Suppressor macrophage treated with lipopolysaccharide for 1 hour (primary cell): ENCODE measurements at places on chromosomes 7 and 10.

DNA sequence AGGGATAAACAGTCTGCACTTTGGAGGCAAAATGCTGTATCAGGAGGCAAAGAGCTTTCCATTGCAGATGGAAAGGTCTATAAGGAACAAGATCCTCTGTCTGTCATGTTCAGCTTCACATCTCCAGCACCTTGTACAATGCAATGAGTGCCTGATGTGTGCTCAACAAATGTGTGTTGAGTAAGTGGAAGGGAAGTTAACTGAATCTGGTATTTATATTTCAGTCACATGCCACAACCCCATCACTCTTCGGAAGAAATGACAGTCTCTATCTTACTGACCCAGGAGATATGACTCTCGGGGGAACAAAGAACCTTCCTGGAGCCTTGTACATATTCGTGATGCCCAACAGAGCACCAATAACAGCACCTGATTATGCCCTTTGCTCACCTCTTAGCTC lies 20.0 kb upstream of the DNAJC1 start:
- no peak for DNase-seq

GRCh38 chr10:10848488-10849111 lies 169.1 kb upstream of the CELF2 start:
- no peak for DNase-seq

GRCh38 chr7:40899151-40899550 lies 764.3 kb downstream of the SUGCT start:
- DNase-seq = no peak

- no peak for DNase-seq
These were observed 181.3 kb upstream of the FEZF1 start for GRCh38 chr7:122485856-122486255.

DNA sequence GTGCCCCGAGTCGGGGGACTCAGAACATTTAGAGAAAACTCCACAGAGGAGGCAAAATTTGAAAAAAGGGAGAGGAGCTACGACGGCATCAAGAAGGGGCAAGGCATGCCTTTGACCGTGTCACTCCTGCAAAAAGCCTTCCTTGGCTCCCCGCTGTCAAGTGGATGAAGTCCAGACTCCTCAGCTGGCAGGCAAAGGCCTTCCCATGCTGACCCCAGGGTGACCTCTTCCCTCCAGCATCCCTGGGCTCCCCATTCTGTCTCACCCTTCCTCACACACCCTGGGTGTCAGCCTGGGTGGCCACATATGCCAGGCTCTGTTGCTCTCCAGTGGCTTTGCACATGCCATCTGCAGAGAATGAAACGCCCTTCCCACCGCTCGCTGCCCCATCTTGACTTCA lies 88.4 kb upstream of the ZMIZ1 start:
- DNase-seq = no peak

GRCh38 chr10:62323751-62324150 lies 50.4 kb upstream of the ZNF365 start:
- DNase-seq = no peak

DNA sequence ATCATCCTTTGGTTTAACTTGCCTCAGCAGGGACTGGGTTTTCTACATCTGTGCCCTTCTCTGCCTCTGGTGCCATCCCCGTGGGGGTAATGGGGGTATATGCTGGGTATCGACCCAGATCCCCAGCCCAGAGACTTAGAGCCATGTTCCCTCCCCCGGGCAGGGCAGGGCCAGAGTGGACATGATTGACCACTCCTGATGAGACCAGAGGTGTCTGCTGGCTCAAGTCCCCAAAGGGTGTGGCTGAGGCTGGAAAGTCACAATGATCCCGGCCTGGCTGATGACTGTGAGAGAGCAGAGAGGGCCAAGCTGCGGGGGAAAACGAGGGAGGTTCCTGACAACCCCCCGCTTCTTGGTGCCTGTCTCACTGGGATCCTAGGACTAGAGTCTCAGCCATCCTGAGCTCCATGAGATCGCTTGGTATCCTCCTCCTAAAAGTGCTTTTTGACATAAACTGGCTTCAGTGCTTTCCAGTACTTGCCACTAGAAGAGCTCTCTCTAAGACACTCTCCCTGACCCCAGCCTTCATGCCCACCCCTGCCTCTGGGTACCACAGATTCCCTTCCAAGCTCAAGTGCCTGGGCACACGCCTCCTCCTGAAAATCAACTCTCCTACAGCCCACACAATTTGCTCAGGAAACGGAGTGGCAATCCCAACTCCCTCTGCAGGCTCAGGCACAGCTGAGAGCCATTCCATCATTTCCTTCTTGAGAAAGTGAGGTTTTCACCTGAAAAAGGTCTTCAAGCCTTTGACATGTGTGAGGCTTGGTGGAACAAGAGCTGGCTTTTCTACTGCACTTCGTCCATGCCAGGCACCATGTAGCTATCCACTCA lies 33.9 kb downstream of the DRGX start:
- no peak for DNase-seq

GRCh38 chr7:83672157-83672556 lies 23.2 kb upstream of the SEMA3E start:
- DNase-seq = no peak

GRCh38 chr7:136122026-136122425 lies 144.9 kb upstream of the MTPN start:
- no peak for DNase-seq

GRCh38 chr7:138388673-138389491 lies 71.2 kb upstream of the TRIM24 start:
- DNase-seq = no peak

DNA sequence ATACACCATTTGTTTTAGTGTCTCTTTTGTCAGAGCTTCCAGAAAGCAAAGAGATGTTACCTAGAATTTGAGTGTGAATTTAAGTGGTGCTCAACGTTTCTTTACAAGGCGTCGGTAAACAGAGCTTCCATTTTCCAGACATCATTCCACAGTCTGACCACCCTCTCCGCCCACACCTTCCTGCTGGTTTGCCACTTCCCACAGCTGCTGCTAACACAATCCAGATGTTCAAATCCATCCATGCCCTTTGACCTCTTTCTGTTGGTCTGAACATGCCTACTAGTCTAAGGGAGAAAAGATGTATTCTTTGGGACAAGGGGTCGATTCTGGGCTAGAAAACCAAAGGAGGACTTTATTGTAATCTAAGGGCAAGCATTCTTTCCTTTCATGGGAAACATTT lies 86.1 kb downstream of the FAM107B start:
- DNase-seq = peak; percentile 32

DNA sequence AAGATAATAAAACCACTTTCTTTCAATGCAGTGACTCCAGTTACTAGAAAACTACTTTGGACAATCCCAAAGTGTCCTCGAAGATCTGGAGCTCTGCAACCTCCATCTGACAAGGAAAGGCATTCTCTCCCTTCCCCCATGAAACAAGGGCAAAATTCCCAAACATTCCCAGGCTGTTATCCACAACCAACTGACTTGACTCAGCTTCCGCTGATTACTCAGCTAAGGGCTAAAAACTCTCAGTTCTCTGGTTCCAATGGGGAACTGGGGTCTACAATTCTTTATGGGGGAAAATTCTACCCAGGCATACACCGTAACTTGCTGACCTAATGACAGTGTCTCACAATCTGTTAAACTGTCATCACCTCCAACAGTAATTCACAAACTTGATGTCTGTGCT lies 48.4 kb downstream of the SFMBT2 start:
- DNase-seq = no peak

DNA sequence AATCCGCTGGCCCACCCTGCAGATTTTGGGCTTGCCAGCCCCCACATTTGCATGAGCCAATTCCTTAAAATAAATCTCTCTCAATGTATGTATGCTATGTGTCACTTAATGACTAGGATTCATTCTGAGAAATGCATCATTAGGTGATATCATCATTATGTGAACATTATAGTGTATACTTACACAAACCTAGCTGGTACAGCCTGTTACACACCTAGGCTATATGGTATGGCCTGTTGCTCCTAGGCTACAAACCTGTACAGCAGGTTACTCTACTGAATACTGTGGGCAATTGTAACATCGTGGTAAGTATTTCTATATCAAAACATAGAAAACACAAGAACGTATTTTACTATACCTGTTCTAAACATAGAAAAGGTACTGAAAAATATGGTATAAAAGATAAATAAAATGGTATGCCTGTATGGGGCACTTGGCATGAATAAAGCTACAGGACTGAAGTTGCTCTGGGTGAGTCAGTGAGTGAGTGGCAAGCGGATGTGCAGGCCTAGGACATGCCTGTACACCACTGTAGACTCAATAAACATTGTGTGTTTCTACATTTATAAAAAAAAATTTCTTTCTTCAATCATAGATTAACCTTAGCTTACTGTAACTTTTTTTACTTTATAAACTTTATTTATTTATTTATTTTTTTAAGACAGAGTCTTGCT lies 135.9 kb downstream of the ABCA13 start:
- DNase-seq = no peak

- peak; percentile 25 for DNase-seq
These were observed 75.0 kb downstream of the C10orf105 start for GRCh38 chr10:71644307-71645180.

DNA sequence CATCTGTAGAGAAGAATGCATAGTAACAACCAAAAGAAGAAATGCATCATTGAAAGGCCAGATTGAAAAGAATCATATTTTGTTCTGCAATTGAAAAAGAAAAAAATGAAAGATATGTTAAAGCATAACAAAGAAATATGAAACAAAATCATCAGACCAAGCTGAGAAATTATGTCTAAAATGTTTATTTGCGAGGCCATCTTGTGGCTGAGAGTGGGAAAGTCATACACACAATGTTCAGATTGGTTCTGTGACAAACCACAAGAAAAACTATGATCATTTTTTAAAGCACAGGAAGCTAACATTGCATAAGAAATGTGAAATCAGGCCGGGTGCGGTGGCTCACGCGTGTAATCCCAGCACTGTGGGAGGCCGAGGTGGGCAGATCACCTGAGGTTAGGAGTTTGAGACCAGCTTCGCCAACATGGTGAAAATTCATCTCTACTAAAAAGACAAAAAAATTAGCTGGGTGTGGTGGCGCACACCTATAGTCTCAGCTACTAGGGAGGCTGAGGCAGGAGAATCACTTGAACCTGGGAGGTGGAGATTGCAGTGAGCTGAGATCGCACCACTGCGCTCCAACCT lies 36.6 kb downstream of the ABCB5 start:
- peak; percentile 28 for DNase-seq

GRCh38 chr7:130521258-130521951 lies 29.5 kb downstream of the MEST start:
- no peak for DNase-seq

- DNase-seq = no peak
These were observed 88.2 kb upstream of the AFAP1L2 start for GRCh38 chr10:114492351-114493037.

- DNase-seq = no peak
These were observed 86.0 kb downstream of the CAMK1D start for GRCh38 chr10:12435348-12435747.

- no peak for DNase-seq
These were observed 286.4 kb upstream of the SP4 start for GRCh38 chr7:21141476-21141875.

DNA sequence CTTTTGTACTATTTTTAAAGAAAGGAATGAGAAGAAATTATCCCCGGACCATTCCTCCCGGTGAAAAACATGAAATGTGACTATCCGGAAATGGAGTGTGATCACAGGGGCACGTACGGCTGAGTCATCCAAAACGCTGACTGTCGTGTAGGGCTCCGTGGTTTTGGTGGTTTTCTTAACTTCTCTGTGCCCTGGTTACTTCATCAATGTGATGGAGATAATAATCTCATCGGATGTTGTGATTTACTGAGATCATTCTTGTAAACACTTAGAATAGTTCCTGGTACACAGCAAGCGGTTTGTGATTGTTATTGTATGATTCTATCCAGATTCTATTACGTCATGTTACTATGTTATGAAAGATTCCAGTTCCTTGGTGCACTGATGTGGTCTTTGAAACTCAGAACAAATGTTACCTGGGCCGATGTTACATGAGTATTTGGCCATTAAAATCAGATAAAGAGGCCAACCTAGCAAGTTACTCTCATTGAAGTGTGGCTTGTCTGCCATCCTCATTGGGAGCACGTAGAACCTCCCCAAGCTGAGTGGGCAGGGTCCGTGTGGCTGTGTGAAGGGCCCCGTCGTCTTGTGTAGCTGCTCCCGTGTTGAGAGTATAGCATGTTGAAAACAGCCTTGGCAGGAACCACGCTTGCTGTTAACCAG lies 99.5 kb downstream of the CAMK1D start:
- DNase-seq = peak; percentile 95
